CD8-positive, alpha-beta memory T cell (primary cell): ENCODE measurements at places on chromosomes 11 and 22.
A peak's percentile ranks its signal among the peaks of the same experiment; 100 is the strongest.

GRCh38 chr11:71481101-71481960 is 28.3 kb downstream of the NADSYN1 start:
- DNase-seq: no peak

DNA sequence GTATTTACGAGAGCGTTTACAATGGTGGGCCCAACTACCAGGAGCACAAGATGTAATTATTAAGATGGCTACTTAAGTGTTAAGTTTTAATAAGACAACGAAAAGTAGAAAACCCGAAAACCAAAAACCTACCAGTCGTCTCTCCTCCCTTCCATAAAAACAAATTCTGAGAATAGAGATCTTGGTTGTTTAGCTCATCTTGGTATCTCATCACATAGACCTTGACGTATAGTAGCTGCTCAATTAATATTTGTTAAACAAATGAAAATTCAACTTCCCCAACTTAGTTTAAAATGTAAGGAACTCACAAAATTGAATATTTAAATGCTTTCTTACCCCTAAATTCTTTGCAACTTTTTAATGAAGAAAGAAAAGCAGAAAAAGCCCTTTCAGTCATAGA is 669 bp downstream of the KDM4D start:
- no peak for DNase-seq

- DNase-seq: no peak
These were observed 12.9 kb downstream of the ZNF74 start for GRCh38 chr22:20406686-20407408.

- peak; percentile 42 for DNase-seq
These were observed 33.0 kb downstream of the MOB2 start for GRCh38 chr11:1453611-1454034.

GRCh38 chr11:84563356-84563755 is 1063.8 kb downstream of the DLG2 start:
- DNase-seq: no peak

- no peak for DNase-seq
These were observed 19.2 kb downstream of the AP2A2 start for GRCh38 chr11:944711-945470.

GRCh38 chr11:87466223-87466622 is 428.5 kb downstream of the TMEM135 start:
- DNase-seq: no peak

DNA sequence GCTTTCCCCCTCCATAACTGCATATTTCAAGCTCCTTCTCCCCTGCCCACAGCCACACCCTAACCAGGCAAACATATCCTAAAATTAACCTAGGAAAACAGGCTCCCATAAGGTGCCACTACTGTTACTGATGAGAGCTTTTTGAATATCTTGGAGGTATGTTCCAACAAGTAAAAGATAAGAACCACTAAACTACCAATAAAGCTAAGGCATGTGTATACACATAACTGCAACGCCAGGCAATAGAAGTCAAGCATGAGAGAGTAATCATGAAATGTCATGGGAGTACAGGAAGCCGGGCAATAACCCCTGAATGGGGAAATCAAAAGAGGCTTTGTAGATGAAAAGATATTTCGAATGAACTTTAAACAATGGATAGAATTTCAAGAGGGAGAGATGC is 9.3 kb downstream of the MMP13 start:
- DNase-seq: no peak

- peak; percentile 23 for DNase-seq
These were observed 34.7 kb downstream of the PARVA start for GRCh38 chr11:12411806-12412727.

- DNase-seq: no peak
These were observed 5.1 kb upstream of the DRG1 start for GRCh38 chr22:31394326-31394725.

DNA sequence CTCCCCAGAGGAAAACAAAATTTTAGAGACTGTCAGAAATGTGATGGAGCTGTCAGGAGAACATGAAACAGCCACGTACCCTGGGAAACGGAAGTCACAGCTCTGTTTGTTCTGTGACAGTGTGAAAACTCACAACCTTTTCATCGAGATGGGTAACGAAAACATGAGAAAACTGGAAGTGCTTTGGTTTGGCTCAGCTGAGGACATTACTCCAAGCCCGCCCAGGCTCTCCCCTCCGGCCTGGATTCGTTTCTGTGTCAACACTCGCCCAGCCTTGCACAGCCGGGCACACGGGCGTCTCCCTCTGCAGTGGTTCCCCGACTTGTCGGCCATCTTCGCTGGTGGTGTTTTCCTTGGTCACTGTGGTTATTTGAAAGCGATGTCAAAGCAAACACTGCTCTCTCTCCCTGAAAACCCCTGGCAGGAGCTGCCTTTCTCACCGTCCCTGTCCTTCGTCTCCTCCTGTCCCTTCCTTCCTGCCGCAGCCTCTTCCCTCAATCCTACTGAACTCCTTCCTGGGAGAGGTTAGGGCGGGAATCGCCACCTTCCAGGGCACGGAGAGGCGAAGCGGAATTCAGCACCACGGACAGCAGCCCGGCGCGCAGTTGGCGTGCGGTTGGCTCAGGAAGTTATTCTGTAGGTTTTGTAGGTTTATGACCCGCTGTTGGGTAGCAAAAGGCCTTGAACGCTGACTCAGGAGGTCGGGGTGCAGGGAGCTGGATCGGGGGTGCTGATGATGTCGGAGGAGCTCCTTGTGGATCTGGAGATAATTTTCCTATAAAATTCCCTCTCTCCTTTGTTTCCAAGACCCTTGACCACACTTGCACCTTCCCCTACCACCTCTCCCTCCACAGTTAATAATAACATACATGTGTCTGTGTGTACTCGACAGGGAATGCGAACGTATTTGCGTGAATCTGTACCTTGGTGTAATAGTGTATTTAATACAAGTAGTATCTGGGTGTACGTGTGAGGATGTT is 13.1 kb upstream of the RPS19BP1 start:
- peak; percentile 70 for DNase-seq

- DNase-seq: no peak
These were observed 9.6 kb downstream of the TMEM258 start for GRCh38 chr11:61782841-61783240.

GRCh38 chr11:2383852-2384804 is 7.0 kb downstream of the CD81 start:
- no peak for DNase-seq

DNA sequence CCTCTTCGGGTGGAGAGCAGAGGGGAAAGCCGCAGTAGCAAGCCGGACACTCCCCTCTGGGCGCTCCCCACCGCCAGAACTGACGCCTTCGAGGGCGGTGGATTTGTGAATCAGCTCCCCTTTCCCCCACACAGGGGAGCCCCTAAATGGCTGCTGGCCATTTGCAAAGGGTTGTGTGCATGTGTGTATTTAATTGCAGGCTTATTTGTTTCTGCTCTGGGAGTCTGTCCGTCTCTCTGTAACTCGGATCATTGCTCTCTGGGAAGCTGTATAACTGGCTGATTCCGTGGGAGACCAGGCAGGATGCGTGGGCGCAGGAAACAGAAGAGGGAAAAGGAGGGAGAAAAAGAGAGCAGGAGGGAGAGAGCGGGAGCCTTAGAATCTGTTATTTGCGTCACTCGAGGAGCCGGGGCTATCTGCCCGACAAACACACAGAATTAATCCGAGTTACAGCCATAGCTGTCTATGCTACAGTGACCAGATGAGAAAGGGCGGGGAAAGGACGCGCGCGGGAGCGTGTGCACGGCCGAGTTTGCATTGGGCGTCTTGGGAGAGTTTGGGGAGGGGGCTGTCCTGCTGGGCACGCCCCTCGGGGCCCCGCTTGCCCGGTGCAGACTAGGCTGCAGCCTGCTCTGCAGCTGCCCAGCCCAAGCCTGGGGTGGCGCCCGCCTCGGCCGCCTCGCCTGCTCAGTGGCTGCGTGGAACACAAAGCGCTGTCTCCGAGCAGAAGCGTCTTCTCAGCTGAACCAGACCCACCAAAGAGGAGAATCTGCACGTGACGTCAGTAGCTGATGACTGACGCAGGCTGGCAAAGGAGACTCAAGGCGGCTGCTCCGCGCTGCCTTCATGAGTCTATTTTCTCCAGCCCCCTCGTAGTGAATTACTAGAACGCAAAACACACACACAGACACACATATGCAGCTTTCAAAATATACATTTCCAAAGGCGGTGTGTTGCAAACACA is 105.3 kb upstream of the HSD17B12 start:
- DNase-seq: no peak

- DNase-seq: no peak
These were observed 421.3 kb upstream of the NARS2 start for GRCh38 chr11:78996007-78996406.

DNA sequence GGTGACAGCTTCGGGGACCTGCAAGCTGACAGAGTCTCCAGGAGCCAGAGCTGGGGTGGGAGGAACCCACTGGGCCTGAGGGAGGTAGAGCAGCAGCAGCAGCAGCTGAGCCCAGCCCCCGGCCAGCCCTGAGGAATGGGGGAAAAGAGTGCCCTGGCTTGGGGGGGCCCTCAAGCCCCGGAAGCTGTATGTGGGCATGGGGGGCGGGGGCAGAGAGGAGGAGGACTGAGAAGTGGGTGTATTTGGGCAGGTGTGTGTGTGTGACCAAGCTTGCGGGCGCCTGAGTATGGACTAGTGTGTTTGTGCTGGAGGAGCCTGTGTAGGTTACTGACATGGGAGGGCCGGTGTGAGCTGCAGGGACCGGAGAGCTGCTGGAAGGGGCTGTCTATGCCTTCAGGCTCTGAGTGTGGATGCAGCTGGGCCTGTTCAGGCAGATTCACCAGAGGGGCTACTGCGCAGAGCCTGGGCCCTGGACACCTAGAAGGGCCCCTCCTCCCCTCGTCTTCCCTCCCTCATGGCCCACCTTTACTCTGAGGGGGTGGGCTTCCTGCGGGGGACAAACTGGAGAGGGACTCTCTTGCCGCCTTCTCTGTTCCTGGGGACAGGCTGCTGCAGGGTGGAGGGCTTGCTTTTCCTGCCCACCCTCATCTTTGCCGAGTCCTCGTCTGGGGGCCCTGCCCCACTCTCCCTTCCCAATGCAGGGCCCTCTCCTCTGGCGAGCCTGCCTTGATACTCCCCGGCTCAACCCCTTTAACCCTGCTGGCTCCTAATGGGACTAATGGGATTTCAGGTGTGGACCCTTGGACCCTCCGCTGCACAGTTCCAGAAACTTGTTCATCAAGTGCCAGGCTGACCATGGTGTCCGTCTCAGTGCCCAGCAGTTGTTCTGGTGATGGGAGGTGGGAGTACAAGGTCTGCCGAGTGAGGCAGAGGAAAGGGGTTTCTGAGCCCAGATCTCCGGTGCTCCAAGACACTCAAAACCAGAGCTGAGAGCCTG is 28.2 kb downstream of the ST3GAL4 start:
- no peak for DNase-seq

DNA sequence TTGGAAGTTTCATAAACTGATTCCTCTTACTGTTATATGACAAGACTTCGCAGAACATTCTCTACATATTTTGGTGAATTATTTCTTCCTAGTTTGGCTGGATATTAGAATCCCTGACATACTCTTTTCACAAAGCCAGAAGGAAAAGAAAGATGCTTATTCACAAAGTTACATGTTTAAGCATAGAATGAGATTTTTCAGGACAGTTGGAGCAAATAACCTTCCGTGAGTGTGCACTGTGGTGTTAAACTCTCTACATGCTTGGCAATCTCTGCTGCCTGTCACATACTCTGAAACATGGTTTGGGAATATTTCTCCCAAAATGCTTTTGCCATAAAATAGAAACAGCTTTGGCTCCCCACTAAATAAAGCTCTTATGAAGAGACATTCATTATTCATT is 230.0 kb upstream of the MTNR1B start:
- no peak for DNase-seq

GRCh38 chr11:87081358-87081757 is 43.6 kb downstream of the TMEM135 start:
- no peak for DNase-seq

GRCh38 chr22:35752006-35752862 is 34.6 kb downstream of the APOL5 start:
- no peak for DNase-seq

GRCh38 chr11:19800162-19800561 is 87.5 kb downstream of the NAV2 start:
- no peak for DNase-seq

DNA sequence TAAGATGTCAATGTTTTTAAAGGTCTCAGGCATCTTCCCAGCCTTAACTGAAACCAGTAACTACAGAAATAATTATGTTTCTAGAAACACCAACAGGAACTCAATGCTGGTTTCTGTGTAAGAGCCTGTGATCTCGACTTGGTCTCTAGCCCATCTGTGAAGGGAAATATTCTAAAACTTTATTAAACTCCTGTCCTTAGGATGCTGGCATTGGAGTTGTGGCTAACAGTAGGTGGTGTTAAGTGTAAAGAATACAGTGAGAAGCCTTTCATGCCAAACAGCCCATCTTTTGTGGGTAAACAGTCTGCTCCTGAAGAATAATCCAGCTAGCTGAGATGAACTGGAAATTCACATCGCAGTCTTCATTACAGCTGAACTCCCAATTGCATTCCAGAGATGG is 133.2 kb downstream of the ADAMTS15 start:
- no peak for DNase-seq

- DNase-seq: no peak
These were observed 32.1 kb downstream of the FAM168A start for GRCh38 chr11:73565804-73566203.
